ENCODE measurements at places on chromosomes 7 and 10.

DNA sequence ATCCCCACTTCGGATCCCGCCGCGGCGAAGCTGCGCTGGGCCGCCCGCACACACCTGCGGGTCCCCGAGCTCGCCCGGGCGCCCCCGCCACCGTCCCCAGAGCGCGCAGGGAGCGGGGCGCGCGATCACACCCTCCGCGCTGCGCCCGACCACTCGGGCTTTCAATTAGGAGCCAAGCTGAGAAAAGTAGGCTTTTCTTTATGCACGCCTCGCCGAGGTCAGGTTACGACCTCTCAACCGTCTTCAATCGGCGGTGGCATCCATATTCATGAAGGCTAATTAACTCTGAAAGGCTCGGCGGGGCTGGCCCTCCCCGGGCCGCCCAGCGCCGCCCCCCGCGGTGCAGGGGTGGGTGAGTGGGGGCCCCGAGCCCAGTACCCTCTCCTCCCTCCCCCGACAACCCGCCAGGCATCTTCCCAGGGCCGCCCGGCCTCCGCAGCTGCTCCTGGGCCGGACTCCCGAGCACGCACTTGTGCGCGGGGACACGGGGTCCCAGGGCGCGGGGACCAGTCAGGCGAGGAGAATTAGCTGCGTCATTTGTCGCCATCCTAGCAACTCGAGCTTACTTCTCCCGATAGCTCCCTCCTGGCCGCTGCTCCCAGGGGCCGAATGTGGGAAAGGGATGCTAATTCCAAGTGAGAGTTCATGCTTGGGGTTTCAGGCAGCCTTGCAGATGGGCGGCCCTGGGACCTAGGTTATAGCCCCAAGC, 155.5 kb upstream of the LYZL2 start:
- DNase-seq = no peak
- H3K36me3 ChIP-seq = no peaks in the 10 kb centered on the region
- H3K27ac ChIP-seq = no peak overlapping the region
- 0 out of 2 replicates have a peak, but pooled peaks cover 7% of the 10 kb centered on the region for H3K4me1 ChIP-seq
- no peak overlapping the region for H3K4me3 ChIP-seq

DNA sequence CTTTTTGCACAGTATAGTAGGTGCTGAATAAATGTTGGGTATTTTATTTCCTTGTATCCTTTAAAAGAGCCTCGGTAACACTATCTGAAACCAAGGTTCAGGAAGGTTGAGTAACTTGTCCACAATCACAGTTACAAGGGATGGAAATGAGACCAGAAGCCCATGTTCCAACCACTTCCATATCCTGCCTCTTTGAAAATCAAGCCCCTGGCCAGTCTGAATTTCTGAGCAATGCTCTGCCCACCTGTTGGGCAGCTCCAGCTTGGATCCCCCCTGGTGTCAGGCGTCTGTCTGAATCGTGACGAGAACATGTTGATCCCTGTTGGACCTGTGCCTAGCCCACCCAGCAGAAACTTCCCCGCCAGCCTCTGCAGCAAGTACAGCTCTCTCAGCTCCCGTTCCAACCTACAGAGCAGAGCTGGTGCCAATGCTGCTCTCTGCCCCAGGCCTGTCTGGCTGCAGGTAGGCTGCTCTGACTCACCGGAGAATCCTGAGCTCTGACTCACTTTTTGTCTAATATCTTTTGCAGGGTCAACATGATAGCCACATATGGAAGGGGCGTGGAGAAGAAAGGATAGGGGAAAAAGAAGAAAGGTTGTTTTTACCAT, 595.5 kb downstream of the INHBA start:
- DNase-seq = peak; percentile 24
- no peak overlapping the region for H3K4me3 ChIP-seq
- no peaks in the 10 kb centered on the region for H3K27me3 ChIP-seq
- H3K36me3 ChIP-seq = no peaks in the 10 kb centered on the region
- H3K27ac ChIP-seq = no peak overlapping the region

DNA sequence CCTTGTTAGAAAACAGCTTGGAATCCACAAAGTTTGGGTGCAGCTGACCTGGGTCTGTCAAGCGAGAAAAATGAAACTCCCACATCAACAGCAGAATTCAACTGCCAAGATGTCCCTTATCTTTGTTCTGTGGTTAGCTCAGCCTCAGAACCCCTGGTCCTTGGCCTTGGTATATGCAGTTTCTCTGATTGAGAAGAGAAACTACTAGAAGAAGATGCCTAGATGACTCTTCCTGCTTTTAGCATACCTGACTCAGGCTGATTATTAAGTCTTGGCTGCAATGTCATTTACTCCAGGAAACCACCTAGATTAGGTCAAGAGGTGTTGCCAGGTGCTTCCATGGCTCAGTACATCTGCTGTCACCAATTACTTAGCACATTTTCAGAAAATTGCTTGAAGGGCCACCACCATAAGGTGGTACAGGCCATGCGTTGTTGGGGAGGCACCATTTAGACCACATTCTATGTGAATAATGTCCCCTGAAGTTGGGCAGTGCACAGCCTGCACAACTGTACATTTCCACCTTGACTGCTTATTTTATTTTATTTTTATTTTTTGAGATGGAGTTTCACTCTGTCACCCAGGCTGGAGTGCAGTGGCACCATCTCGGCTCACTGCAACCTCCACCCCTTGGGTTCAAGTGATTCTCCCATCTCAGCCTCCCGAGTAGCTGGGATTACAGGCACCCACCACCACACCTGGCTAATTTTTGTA, 59.4 kb upstream of the ZNF438 start:
- H3K27ac ChIP-seq = no peak overlapping the region
- H3K36me3 ChIP-seq = no peaks in the 10 kb centered on the region
- H3K4me3 ChIP-seq = no peak overlapping the region
- no peak for DNase-seq

DNA sequence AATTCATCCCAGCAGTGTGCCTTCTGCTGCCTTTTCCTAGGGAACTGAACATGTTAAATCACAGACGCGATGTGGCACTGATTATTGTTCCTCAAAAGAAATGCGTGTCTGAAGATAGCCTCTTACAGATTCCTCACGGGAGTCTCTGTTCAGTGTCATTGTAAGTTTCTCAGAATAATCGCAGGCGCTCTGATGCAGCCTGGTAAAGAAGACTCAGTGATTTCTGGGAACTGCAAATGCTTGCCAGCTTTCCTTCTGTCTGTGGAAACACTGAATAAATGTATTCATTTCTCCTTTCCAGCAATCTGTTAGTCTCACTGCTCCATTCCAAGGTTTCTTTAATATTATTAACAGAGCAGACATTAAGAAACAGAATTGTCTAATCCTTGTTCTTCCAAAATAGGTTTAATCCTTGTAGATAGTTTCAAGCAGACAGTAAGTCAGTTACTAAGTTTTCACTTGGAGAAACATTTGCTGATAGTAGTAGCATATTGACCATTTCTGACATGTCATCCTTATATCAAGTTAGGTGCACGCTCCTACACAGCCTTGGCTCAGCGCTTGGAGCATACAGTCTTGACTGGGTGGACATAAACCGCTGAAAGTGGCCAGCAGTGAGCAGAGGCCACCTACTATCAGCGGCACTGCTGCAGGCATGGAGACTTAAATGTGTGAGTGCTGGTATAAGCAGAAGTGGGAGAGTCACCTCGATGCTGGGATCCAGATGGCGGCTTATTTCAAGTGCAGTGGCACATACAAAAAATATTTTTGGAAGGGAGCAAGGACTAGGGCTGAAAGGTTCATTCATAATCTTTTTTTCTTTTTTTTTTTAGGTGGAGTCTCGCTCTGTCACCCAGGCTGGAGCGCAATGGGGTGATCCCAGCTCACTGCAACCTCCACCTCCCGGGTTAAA, 27.7 kb downstream of the MMRN2 start:
- H3K4me3 ChIP-seq = no peak overlapping the region
- H3K27ac ChIP-seq = no peak overlapping the region
- peaks cover 7% of the 10 kb centered on the region for H3K4me1 ChIP-seq

- H3K27me3 ChIP-seq = no peaks in the 10 kb centered on the region
- DNase-seq = no peak
- H3K4me3 ChIP-seq = no peak overlapping the region
- no peak overlapping the region for H3K27ac ChIP-seq
Measured at GRCh38 chr7:601595-602340, 82.1 kb upstream of the PDGFA start.

- no peaks in the 10 kb centered on the region for H3K27me3 ChIP-seq
- H3K36me3 ChIP-seq = no peaks in the 10 kb centered on the region
- no peak overlapping the region for H3K4me3 ChIP-seq
- peak; percentile 34 for DNase-seq
- peaks cover 8% of the 10 kb centered on the region for H3K4me1 ChIP-seq
- no peak overlapping the region for H3K27ac ChIP-seq
Measured at GRCh38 chr10:26556748-26557640, 118.9 kb downstream of the APBB1IP start.

GRCh38 chr7:106626376-106627164, 34.4 kb downstream of the CCDC71L start:
- H3K27me3 ChIP-seq = no peaks in the 10 kb centered on the region
- no peak overlapping the region for H3K27ac ChIP-seq
- no peaks in the 10 kb centered on the region for H3K36me3 ChIP-seq
- no peak overlapping the region for H3K4me3 ChIP-seq
- DNase-seq = no peak

- H3K27ac ChIP-seq = no peak overlapping the region
- H3K4me3 ChIP-seq = no peak overlapping the region
- no peaks in the 10 kb centered on the region for H3K36me3 ChIP-seq
- DNase-seq = no peak
- peaks cover 72% of the 10 kb centered on the region for H3K27me3 ChIP-seq
Measured at GRCh38 chr10:103498936-103499638, 5.6 kb downstream of the NEURL1 start.

DNA sequence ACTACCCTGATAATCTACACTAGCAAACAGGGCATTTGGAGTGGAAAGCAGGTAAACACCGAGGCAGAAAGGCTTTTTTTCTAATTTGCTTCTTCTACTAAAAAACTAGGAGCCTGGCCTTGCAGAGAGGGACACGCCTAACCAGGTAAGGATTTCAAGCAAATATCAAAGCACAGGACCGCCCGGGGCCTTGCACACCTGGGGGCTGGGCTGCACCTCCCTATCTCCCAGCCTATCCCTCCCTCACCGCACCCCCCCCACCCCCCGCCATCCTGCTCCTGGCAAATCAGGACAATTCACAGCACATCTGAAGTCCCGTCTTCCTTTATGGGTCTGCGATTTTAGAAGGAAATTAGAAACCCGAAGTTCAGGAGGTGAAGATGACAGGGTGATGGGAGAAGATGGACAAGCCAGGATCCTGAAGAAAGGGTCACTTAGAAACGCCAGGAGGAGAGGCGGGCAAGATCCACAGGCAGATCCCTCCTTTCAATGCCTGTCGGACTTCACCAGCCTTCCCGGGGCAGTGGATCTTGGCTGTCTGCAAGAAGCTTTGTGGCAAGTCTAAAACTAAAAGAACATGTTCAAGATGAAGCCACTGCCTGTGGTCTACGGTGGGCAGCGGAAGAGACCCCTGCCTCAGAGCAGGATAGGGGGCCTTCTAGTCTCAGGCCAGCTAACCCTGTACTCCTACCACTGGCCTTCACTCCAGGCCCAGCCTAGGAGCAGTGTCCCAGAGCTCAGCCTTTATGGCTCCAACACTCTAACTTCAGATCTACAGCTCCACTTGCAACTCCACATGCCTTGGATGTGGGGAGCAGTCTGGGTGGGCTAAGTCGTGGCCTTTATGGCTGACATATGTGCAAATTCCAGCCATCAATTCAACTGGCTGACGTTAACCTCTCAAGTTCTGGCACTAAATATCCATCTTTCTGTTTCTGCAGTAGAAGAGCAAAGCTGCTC, 43.9 kb downstream of the TNS3 start:
- no peak for DNase-seq
- peaks cover 99% of the 10 kb centered on the region for H3K4me1 ChIP-seq
- H3K36me3 ChIP-seq = peaks cover 2% of the 10 kb centered on the region
- no peaks in the 10 kb centered on the region for H3K27me3 ChIP-seq
- H3K4me3 ChIP-seq = peak overlapping the region; percentile 72
- H3K27ac ChIP-seq = peak overlapping the region; percentile 79

GRCh38 chr10:86782701-86783418, 26.4 kb downstream of the BMPR1A start:
- H3K27me3 ChIP-seq = no peaks in the 10 kb centered on the region
- H3K4me1 ChIP-seq = peaks cover 39% of the 10 kb centered on the region
- H3K36me3 ChIP-seq = 0 out of 3 replicates have a peak, but pooled peaks cover 3% of the 10 kb centered on the region
- DNase-seq = no peak

DNA sequence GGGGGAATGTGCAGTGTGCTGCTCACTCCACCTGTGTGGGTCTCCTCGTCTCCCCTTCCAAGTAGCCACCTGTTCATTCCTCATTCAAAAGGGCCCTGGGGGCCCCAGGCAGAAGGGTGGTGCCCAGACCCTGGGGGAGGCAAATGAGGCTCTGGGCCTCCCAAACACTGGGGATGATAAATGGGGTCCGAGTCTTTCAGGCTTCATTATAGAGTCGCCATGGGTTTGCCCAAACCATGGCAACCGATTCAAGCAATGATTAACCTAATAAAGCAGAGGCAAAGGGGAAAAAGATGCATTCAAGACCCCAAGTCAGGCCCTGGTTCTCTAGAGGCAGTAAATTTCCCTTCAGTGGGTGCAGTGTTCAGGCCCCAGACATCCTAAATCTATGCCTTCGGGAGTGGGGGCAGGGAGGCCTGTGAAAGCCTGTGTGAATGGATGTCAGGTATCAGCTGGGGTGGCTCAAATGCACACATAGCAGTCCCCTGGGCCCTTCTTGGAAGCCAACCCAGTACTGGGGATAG, 10.4 kb downstream of the NEUROG3 start:
- no peaks in the 10 kb centered on the region for H3K36me3 ChIP-seq
- H3K4me3 ChIP-seq = no peak overlapping the region
- no peak overlapping the region for H3K27ac ChIP-seq
- H3K4me1 ChIP-seq = no peaks in the 10 kb centered on the region
- peaks cover 1% of the 10 kb centered on the region for H3K27me3 ChIP-seq

DNA sequence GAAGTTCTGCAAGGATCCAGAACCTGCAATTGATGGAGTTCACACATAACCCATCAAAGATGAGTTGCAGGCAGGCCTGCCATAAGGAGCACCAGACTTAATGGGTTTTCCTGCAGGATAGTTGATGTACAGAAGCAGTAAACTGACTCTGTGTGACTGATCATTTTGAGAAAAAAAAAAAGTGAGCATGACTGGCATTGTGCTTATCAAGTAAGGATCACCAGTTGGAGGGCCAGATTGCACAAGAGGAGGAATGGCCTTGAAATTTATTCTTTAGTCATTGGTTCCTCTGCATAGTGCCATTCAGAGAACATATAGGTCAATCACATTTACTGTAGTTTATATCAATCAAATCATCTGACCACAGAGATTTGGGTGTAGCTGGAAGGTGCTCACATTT, 3.8 kb downstream of the CYP3A43 start:
- H3K27me3 ChIP-seq = no peaks in the 10 kb centered on the region
- no peak overlapping the region for H3K4me3 ChIP-seq
- peak; percentile 38 for DNase-seq
- H3K27ac ChIP-seq = peak overlapping the region; percentile 10
- H3K4me1 ChIP-seq = peaks cover 82% of the 10 kb centered on the region

GRCh38 chr7:9507290-9507689, 1073.9 kb downstream of the NXPH1 start:
- H3K36me3 ChIP-seq = no peaks in the 10 kb centered on the region
- H3K27ac ChIP-seq = no peak overlapping the region
